ENCODE measurements at places on chromosomes 6 and 20. TPM values are rescaled to one million over a fixed set of nuclear protein-coding genes. Genes with fewer than 3 reads are reported as not detected.

DNA sequence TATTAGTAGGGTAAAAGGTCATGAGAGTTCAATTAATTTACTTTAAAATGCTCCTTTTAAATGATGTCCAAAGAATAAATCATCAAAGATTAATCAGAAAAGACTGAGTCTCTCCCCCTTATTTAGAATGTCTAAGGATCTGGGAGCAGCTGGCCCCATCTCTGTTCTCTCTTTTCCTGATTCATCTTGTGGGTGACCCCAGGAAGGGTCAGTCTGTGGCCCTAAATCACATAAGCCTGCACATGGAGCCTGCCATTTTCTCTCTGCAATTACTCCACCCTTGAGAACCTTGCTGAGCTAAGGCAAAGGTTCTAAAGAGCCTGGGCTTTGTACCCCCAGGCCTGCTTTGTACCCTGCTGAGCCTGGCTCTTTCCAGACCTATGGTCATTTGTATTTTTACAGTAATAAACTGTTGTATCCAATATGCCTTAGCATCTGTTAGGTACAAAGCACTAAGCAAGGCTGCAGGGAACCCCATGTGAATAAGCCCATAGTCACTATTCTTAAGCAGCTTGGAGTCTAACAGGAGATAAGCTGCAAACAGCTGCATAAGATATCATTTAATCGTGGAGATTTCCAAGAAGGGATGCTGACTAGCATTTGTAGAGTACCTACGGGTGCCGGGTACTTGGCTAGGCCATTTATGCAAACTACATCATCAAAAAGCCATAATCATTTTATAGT, 431.0 kb upstream of the MARCKS start:
- no peak for DNase-seq

- no peak for DNase-seq
Observed at GRCh38 chr6:45667766-45668165, 290.0 kb upstream of the SUPT3H start.

DNA sequence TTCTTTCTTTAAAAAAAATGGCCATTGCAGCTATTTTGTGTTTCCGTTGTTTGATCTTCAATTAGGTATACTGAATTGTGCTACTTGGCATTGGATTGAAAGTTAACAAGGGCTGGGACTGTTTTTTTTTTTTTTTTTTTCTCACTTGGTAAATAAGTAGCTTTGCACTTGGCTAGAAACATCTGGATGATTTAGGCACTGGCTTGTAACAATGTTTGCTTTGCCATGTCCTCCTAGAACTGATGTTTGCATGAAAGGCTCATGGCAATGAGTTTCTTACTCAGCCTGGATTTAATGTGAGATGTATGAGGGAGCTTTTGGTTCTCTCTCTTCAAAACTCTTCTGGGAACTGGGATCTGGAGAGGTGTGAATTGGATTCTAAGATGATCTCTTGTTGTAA, 414.1 kb downstream of the CDH26 start:
- no peak for DNase-seq

The NRN1 gene
- polyA plus RNA-seq, result not detected

GRCh38 chr6:34696189-34696738, 303 bp downstream of the ILRUN start:
- peak; percentile 66 for DNase-seq

The SLA2 gene
- polyA plus RNA-seq, result not detected

GRCh38 chr6:44733868-44734267, 346.4 kb downstream of the CDC5L start:
- no peak for DNase-seq

- no peak for DNase-seq
Observed at GRCh38 chr6:47209632-47210031, 100.1 kb downstream of the TNFRSF21 start.

DNA sequence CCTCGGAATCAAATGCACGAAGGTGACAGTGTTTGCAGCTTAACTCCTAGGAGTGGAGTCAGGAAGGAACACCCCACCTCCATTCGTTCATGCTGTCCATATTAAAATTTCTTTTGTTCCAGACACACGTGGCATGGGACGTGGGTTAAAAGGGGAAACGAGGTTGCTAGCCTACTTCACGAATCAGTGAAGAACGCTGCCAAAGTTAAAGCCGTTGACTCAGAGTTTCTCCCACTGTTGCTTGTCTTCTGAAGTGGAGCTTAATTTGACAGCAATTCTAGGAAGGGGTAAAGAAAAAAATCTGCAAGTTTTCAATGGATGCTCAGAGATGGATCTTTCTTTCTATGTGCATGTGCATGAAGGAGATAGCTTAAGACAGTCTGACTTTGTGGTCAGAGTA, 499.1 kb downstream of the CD83 start:
- DNase-seq, result no peak

GRCh38 chr6:167566711-167567141, 241.8 kb downstream of the TTLL2 start:
- no peak for DNase-seq

Data from hepatocyte (in vitro differentiated cells).